ENCODE measurements at places on chromosomes 1 and 21.

- no peak for DNase-seq
These were observed 566 bp upstream of the PAQR7 start for GRCh38 chr1:25875856-25876692.

DNA sequence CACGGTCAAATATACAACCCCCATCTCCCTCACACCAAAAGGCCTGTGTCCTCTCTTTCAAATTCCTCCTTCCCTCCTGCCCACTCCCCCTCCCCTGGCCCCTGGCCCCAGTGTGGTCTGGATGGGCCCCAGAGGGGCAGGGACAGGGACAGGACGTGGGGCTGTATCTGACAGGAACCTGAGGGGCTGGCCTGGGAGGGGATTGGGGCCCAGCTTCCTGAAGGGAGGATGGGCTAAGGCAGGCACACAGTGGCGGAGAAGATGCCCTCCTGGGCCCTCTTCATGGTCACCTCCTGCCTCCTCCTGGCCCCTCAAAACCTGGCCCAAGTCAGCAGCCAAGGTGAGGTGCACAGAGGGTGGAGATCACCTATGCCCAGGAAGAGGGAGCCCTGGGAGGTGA, at the start of gene MPL:
MPL (plus strand) TSS at position 231 of the 400 bp plus-strand sequence; CDS start at position 262, 31 bp downstream.
- DNase-seq = no peak

DNA sequence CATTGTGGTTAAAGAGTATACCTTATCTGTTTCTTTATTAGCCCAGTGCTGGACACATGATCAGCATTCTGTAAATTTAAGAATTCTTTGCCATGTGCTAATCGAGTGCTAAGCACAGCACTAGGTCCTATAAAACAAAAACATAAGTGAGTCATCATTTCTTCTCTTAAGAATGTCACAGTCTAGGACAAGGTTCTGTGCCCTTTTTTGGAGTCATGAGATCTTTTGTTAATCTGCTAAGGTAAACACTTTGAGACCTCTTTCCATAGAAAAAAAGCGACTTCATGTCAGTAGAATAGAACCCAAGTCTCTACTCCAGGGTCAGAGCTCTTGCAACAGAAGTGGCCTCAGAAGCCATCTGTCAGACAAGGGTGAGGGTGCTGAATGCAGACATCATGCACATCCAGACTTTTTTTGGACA, 70.0 kb upstream of the NFIA start:
- DNase-seq = no peak

GRCh38 chr1:190579552-190580193, 102.0 kb upstream of the BRINP3 start:
- no peak for DNase-seq

DNA sequence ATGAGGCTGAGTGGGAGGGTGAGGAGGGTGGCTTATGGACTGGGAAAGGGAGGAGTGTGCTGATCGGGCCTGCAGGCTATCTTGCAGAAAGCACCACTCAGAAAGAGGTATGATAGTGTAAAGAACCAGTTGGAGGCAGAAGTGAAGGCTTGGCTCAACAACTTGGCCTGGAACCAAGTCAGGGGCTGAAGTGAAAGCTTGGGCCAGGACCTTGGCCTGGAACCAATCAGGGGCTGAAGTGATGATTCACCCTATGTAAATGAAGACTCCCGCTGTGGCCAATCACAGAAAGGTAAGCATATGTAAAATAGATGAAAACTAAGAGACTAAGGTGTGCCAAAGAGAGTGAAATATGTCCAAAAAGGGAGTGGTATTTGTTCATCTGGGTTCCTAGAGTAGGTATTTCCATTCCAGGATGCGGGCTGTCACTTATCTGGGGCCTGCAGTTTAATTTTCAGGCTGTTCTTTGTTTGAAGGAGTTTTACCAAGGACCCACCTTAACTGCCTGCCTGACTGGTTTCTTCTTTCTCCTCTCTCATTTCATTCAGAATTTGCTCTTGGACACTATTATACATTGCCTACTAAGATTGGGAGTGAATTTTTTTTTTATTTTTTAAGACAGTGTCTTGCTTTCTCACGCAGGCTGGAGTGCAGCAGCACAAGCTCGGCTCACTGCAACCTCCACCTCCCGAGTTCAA, 5.1 kb upstream of the RFX5 start:
- DNase-seq = no peak

DNA sequence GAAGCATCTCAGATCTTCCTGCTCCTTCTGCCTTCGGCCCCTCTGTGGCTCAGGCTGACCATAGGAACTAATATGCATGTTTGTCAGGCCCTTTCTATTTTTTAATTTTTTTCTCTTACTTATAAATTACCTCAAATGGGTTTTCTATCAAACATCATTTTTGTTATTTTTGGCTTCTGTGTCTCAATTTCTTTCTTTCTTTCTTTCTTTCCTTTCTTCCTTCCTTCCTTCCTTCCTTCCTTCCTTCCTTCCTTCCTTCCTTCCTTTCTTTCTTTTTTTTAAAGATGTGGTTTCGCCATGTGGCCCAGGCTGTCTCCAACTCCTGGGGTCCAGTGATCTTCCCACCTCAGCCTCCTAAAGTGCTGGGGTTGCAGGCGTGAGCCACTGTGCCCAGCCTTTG, 36.2 kb upstream of the TLR5 start:
- no peak for DNase-seq
